Endothelial cell of umbilical vein (primary cell): ENCODE measurements at places on chromosomes 6 and 20.

DNA sequence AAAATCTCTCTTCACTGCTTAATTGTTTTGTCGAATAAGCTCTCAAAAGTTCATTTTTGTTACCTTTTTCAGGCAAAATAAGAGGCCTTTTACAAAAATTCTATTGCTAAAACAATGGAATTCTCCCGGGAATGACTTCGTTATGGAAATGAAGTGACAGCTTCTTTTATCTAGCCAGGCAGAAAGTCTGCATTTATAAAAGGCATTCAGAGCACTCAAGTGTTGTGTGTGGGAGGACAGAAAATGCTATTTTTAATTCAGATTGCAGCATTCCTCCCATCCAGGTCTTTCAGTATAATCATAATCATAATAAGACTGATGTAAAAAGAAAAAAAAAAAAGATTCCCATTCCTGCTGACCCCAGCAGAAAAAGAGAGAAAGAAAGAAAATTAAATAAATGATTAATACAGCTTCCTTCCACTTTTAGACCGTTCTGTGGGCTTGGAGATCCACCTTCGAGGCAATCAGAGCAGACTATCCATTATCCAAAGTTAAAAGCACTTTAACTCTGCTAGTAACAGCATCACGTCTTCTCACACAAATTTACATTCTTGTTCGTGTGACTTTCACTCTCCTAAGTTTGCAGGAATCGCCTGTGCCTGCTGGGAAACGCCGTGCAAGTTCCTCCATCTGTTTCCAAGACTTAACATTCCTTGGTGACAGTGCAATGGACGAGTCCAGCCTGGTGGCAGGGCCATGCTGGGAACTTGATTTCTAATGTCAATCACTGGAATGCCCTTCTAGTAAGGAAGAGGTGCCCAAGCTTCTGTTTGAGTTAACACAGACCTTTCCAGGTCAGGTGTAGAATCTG, 258.8 kb downstream of the GMPR start:
- DNase-seq: no peak

DNA sequence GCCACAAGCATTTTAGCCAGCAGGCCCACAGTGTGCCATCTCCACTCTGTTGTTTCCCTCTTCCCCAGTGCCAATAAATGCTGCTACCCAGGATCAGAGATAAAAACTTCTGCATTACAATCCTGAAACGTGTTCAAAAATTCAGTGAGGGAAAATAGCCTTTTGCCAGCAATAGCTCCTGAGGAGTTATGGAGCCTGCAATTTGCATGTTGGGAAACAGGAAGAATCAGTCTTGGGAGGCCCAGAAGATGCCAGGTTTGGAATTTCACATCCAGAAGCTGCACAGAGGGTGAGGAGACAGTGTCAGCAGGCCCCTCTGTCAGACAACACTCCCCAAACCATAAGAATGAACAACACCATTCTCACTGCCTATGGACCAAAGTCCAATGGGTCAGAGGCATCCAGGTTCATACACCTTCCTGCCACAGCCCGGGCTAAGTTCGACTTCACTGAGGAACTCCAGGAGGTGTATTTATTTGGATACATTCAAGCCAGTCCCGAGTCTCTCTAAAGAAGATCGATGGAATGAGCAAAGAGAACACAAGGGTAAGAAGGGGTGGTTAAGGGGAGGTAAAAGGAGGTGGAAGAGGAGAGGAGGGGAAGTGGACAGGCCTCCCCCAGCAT, 20.8 kb downstream of the RRBP1 start:
- DNase-seq: no peak

GRCh38 chr6:7129784-7130569, 22.2 kb downstream of the RREB1 start:
- DNase-seq: no peak

GRCh38 chr6:11552442-11552841, 14.9 kb downstream of the TMEM170B start:
- no peak for DNase-seq

- DNase-seq: no peak
Measured at GRCh38 chr6:170464524-170464979, 88.6 kb downstream of the PSMB1 start.

GRCh38 chr6:159693894-159694545, 979 bp upstream of the SOD2 start:
- peak; percentile 76 for DNase-seq

- DNase-seq: no peak
Measured at GRCh38 chr20:45109634-45110033, 5.3 kb downstream of the WFDC5 start.

DNA sequence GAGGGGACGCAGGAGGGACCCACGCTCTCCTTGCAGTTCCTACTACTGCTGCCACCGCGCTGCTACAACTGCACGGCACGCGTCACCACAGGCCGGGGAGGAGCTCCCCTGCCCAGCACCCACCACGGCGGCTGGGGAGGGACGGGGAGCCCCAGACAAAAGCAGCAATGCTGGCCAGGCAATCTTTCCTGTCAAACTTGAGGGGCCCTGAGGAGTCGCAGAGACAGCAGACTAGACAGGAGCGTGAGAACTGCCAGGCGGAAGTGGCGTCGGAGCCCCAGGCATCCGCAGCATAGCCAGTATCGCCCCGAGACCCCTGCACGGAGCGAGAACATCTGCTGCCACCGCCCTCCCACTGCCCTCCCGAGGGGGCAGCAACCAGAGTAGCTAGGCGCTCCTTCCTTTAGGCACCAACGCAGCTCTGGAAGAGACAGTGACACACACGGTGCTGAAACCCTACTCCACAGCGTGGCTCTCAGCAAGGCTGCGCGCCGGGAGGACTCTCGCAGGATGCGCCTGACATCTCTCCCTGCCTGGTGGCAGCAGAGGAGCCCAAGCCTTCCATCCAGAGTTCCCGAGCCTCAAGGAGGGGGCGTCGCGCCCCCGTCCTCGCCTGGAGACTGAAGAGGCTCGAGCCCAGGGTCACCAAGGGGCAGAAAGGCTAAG, 2.2 kb downstream of the TAF4 start:
- no peak for DNase-seq

GRCh38 chr6:108175592-108176279, 9.9 kb downstream of the NR2E1 start:
- no peak for DNase-seq

DNA sequence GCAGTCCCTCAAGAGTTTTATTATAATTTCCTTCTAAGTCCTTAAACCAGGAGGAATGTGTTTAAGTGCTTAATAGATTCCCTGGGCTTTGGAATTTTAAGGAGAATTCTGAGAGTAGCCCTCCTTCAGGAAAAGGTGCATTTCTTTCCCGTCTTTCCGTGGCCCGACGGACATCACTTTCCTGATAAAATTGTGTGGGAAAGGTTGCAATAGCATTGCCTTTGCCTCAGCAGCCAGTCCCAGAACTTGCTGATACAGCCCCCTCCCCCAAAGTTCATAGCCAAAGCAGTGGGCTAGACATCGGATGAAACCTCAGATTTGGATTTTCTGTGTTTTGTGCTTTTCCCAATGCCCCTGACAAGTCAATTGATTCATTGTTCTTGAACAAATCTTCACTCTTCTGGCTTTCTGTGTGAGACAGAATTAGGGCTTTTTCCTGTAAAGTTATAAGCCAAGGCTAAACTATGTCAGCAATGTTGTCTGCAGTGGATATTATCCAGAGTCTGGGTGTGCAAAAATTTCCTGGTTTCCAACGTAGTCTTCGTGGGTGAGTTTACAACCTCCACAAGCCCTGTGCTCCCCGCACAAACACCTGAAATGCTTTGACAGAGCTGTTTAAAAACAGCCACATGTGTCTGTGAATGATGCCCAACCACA, 1.1 kb upstream of the SMOC2 start:
- DNase-seq: no peak

DNA sequence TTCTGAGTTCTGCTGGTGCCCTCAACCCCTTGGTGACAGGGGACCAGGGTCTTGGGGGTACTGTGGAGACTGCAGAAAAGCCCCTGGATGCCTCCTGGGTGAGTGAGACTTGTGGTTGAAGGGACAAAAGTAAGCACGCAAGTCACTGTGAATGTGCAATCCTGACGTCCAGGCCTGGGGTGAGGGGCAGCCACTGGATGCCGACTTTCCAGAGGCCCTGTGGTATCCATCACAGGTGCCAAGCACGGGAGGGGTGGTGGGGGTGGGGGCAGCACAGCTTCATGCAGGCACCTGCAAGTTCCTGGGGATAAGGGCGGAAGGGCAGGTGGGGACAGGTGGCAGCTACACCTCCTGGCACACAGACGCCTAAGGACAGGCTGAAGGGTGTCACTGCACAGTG, 20.1 kb upstream of the UBE2V1 start:
- DNase-seq: no peak

- DNase-seq: no peak
Measured at GRCh38 chr6:150470131-150470530, 101.3 kb downstream of the IYD start.

GRCh38 chr20:63164484-63165355, 51.2 kb downstream of the YTHDF1 start:
- no peak for DNase-seq

DNA sequence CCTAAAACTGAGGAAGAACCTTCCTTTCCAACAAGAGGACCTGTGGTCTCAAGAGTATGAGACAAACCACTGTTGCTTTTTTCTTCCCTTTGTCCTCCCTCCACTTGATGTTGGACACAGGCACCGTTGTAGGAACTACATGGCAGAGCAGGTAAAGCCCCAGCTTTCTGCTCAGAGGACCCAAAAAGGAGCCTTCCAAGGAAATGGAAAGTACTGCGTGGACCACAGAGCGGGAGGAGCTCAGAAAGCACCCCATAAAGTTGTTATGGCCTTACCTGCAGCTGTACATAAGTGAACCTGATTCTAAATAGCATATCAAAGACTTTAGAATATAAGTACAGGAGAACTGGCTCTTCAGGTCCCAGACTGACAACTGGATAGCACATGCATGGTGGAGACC, 29.4 kb downstream of the TMEM74B start:
- DNase-seq: no peak

GRCh38 chr6:42841844-42842584, 37.4 kb upstream of the RPL7L1 start:
- DNase-seq: no peak

- DNase-seq: no peak
Measured at GRCh38 chr6:75802366-75802765, 53.3 kb downstream of the MYO6 start.

DNA sequence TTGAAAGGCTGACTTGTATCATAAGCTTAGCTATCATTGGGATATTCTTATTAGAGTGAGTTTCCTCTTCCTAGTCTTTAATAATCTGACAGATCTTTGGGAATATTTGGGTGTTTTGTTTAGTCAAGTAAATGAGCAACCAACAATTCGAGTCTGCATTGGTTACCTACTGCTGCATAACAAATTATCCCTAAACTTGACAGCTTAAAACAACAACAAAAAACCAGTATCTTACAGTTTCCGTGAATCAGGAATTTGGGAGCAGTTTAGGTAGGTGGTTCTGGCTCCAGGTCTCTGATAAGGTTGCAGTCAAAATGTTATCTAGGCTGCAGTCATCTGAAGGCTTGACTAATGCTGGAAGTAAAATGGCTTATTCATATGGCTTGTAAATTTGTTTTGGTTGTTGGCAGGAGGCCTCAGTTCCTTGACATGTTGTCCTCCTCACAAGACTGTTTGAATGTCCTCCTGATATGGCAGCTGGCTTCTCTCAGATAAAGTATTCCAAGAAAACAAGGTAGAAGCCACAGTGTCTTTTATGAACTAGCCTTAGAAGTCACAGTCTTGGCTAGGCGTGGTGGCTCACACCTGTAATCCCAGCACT, 7.2 kb downstream of the GTF3C6 start:
- DNase-seq: no peak

GRCh38 chr6:157438611-157439111, 57.7 kb downstream of the ZDHHC14 start:
- peak; percentile 70 for DNase-seq

GRCh38 chr6:3887150-3887700, 38.1 kb downstream of the FAM50B start:
- DNase-seq: peak; percentile 67
